ENCODE measurements at places on chromosomes 11 and 22.

DNA sequence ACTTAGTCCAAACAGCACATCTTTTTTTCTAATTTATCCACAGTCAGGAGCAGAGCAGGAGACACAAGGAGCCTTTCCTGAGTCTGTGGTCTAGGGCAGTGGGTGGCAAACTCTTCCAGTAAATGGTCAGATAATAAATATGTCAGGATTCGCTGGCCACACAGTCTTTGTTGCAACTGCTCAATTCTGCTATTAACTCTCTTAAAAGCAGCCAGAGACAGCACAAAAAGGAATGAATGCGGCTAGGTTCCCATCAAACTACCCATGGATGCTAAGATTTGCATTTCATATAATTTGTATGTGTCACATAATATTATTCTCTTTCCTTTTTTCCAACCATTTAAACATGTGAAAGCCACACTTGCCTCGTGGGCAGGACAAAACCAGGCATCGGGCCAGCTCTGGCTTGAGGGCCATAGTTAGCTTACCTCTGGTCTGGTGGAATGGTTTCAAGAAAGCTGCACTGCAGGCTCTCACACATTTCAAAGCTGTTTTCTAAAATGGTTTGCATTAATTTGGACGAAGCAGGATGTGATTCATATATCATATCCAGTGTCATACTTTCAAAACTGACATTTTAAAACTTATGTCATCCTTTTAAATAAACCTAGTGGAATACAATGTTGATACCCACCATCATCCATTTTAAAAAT is 64.7 kb upstream of the CD5 start:
- no peak for DNase-seq

DNA sequence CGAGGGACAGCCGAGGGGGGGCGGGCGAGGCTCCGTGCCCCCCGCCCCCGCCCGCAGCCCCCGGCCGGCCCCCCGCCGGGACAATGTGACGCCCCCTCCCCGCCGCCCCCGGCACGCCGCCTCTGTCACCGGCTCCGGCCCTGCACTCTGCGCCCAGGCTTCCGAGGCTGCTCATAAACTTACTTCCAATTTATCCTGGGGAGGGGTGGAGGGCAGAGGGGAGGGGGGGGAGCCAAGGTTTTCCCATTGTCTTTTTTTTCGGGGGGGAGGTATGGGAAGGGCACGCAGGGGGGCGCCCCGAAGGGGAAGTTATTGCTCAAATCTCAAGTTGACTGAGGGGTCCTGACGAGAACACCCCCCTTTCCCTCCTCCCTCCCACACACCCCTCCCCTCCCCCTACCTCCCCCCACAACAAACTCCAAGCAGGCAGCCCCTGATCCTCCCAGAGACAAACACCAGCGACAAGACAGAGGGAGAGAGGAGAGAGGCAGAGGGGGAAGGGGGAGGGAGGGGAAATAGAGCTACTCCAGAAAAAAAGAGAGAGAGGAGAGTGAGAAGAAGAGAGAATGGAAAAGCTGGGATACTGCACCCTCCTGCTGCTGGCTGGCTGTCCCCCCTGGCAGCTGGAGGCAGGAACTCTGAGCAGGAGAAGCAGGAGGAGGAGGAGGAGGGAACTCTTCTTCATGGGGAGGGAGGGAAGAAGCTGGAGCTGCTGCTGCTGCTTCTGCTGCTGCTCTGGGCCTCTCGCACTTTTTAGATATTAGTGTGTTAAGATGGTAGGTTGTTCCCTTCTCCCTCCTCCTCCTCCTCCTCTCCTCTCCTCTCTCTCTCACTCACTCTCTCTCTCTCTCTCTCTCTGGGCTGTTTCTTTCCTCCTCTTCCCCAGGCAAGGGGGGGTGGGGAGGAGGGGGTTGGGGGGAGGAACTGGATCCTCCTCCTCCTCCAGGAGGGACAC is 631 bp downstream of the PHF21A start:
- no peak for DNase-seq

DNA sequence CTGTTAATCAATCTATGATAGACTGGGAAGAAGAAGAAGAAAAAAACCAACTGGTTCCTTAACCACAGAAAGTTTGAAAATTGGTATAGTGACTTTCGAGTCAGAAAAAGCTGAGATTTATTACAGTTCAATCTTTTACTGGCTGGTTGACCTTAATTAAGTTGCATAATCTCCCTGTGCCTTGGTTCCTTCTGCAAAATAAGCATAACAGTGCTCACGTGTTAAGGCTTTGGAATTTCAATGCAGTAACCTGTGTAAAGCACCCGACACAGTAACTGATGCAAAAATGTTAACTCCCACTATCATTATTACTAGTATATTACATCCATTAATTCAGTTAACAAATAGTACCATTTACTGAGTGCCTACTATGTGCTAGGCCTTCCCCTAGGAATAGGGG is 22.6 kb upstream of the E2F8 start:
- DNase-seq = no peak

DNA sequence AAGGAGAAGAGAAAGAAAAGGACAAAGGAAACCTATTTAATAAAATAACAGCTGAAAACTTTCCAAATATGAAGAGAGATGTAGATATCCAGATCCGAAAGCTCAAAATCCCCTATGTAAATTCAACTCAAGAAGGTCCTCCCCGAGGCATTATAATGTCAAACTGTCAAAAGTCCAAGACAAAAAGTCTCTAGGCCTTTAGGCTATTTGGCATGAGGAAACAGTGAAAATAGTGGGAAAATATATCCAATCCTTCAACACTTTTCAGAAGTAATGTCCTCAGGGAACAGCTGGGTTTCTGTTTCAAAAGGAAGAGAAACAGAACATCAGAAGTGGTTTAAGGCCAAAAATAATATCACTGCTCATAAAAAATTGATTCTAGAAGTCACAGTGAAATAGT is 1.9 kb upstream of the OR52E4 start:
- DNase-seq = no peak

DNA sequence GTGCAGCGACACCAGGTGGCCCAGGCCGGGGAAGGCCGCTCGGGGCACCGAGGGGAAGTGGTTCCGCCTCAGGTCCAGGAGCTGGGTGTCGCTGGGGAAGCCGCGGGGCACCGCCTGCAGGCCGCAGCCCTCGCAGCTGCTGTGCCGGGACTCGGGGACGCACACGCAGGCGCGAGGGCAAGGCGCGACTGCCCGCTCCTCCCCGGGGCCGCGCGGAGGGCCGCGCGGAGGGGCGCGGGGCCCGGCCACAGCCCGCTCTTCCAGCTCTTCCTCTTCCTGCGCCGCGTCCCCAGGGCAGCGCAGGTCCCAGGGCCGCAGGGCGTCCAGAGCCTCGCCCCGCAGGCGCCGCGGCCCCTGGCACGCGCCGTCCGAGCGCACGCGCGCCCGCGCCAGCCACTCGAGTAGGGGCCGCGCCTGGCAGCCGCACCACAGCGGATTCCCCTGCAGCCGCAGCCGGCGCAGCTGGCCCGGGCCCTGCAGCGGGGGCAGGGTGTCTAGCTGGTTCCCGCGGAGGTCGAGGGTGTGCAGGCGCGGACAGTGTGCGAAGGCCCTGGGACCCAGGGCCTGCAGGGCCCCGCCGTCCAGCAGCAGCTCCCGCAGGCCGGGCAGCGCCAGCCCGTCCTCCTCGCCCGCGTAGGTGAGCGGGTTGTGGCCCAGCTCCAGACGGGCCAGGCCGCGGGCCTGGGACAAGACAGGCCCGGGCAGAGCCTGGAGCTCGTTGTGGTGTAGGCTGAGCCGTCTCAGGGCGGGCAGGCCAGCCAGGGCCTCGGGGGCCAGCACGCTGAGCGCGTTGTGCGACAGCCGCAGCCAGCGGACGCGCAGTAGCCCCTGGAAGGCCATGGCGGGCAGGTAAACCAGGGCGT is 2.8 kb downstream of the CHADL start:
- DNase-seq = peak; percentile 91

GRCh38 chr11:72754544-72755155 is 2.4 kb upstream of the ARAP1 start:
- DNase-seq = no peak

DNA sequence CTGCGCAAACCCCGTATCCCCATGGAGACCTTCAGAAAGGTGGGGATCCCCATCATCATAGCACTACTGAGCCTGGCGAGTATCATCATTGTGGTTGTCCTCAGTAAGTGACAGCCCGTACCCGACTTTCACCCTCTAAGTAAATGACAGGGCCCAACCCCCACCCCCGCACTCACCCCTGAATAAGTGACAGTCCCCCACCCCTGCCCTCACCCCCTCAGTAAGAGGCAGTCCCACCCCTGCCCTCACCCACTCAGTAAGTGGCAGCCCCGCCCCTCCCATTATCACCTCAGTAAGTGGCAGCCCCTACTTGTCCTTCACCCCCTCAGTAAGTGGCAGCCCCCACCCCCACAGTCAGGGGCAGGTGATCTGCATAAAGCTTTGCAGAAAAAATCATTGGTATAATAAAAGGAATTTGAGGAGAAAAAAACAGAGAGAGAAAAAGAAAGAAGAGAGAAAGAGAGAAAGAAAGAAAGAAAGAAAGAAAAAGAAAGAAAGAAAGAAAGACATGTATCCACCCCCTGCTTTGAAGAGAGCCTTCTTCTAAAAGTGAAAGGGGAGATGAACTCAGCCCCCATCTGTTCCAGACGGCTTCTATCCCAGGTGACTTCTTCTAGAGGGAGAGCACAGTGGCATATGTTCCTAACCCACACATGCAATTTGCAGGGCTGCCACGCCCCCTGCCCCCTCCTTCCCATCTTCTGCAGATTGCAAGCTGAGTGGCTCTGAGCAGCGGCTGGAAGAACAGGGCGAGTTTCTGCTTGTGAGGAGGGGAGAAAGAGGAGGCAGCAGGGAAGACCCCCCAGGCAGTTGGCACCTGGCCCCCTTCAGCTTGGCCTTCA is 12.5 kb upstream of the SMIM35 start:
- DNase-seq = no peak

- no peak for DNase-seq
These were observed 12.5 kb downstream of the SCGB1A1 start for GRCh38 chr11:62431171-62431901.

- no peak for DNase-seq
These were observed 15.5 kb downstream of the OTUB1 start for GRCh38 chr11:64001484-64002420.

- DNase-seq = no peak
These were observed 29.1 kb downstream of the MAFF start for GRCh38 chr22:38230916-38231315.

Measured in GM10248 (cell line).